ENCODE measurements at places on chromosomes 6 and 20.

DNA sequence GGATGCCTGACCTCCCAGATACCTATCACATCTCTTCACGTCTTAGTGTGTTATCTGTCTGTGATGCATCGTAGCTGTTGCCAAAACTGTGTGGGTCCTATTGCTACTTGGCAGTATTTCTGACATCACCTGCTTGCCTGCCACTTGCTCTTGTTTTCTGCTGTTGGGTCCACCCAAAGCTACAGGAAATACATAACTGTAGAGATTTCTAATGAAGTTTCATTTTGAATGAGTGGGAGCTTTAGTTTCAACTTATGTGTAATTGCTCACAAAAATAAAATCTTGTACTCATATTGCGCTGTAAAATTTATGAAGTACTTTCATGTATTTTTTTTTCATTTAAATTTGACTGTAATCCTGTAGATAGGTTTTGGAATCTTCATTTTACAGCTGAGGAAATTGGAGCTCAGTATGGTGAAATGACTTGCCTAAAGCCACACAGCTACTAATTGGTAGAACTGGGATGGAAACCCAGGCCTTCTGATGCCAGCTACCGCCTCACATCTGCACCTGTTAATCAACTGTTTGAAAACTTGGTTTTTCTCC is 113.6 kb upstream of the MAN1A1 start:
- DNase-seq = no peak

DNA sequence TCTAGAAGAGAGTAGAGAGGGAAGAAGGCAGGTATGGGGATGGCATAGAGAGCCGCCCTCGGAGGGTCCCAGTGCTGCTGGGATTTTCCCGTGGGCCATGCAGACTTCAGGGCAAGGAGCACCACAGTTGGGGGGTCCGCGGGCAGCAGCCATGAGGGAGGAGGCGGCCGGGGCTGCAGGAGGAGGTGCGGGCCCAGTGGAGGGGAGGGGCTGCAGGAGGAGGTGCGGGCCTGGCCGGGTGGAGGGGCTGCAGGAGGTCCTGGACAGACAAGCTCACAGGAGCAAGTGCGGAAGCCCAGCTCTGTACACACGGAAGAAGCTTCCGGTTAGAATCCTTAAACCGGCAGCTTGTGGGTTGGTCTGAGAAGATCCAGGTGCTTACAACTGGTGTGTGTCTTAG is 34.6 kb upstream of the CHRNA4 start:
- no peak for DNase-seq

DNA sequence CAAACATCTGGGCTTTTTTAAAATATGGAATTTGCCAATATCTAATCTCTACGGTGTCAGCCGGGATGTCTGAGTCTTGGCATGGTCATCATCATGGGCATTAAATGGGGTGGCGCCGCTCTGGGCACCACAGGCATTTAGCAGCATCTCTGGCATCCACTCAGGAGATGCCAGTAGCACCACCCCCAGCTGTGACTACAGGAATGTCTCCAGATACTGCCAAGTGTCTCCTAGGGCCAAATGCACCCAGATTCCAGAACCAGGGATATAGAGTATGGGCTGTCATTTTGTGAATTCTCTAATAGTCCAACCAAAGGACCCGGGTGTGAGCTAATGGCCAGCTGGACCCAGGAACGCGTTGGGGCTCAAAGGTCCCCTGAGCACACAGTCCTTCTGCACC is 361.0 kb downstream of the TAF4 start:
- DNase-seq = no peak

GRCh38 chr6:145115638-145116037 is 619.7 kb downstream of the EPM2A start:
- no peak for DNase-seq

DNA sequence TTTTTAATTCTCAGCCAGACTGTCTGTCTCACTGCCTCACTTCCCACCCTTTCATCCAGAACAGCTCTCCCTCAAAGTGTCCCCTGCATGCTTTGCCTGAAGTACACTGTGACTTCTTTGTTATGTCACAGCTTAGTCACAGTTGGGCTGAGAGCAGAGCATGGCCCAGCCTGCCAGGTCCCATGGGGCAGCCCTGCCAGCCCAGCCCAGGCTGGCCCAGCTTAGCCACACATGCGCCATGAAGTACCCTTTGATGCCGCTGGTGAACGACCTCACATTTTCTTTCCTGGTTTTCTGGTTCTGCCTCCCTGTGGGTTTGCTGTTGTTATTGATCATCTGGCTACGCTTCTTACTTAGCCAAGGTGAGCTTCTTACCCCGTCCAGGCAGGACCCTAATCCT is at the start of gene ADIG:
TSS of gene ADIG (plus strand) at position 185 of the 400 bp plus-strand sequence. CDS start at position 239, 54 bp downstream.
- DNase-seq = no peak

DNA sequence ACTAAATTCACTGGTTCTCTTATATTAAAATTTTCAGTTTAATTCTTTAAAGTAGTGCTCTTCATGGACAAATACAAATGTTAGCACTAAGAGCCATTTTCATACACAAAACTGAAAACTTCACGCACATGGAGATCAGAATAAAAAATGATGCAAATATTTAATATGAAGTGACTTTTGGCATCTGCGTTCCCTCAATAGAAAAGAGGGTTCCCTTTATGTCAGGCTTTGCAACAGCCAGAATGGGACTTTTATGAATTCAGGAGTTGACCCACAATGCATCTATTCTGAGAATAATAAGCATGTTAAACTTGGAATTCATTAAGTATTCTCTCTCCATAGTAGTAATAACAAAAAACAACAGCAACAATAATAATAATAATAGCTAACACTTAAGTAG is 125.8 kb downstream of the INSM1 start:
- DNase-seq = no peak

DNA sequence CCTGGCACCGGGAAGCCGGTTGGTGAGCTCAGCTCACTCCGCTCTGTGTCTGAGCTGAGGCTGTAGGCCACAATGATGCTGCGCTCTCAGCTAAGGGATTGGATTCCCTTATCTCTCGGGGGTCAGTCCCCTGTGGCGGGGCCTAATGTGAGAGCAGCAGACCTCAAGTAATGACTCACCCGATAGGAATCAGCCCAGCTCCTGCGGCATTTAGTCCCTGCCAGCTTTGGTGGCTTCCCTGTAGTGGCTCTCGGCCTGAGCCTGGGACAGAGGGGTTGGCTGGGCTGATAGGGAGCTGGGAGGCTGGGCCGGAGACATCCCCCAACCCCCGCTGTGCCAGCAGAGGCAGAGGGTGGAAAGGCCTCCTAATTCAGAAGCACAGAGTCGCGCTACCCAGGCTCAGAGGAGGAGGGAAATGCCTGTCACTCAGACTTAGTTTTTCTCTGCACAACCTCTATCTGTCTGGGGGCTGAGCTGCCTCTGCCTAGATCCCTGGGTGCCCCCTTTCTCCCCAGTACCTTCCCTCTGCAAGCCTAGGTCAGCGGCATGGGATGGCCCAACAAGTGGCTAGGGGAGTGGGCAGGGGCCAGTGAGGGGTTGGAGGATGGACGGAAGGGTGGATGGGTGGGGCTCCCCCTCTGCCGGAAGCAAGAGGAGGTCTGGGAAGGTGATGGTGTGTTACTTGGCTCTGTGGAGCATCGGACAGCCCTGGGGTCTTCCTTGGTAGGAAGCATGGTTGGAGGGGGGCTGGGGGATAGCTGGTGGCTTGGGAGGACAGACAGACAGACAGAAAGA is 92.2 kb downstream of the CDH22 start:
- DNase-seq = no peak

DNA sequence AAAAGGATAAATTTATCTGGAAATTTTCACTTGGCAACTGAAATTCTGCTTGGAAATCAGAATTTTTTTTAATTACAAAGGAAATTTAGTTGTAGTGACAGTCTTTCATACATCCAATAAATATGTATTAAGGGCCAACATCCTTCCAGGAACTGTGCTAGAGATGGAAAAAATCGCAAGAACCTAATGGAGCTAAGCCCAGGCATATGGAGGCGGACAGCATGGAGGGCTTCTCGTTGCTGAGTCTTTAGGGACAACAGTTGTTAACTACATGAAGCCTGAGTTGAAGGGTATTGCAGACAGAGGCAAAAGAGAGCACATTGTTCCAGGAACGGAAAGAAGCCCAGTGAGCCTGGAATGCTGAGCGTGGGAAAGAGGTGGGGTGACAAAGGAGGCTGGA is 208.9 kb downstream of the IBTK start:
- no peak for DNase-seq

DNA sequence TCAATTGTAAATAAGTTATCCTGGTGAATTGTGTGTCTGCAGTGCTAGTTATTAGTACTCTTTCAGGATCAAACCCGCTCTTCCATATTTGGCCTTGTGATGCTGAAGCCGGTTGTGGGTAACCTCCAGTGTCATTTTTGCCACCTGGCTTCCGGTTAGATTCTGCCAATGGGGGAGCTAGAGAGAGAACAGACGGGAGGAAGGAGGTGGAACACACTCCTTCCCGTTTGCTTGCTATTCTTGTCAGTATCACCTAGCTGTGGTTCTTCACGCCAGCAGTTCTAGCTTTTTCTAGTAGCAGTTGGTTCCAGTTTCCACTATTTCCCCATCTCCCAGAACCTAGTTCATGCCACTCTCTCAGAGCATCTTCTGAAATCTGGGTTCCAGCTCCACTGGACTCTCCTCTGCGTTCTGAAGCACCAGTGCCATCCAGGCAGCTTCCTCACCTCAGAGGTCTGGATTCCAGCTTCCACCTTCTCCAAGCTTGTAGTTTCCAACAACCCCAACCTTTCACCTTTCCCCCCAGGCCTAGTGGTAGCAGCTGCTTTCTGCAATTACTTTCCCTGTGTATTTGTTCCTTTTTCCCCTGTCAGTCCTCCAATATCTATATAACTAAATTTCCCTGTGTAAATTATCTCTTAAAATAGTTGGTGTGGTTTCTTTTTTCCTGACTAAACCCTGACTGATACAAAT is 46.9 kb upstream of the LOC128125822 start:
- DNase-seq = no peak

DNA sequence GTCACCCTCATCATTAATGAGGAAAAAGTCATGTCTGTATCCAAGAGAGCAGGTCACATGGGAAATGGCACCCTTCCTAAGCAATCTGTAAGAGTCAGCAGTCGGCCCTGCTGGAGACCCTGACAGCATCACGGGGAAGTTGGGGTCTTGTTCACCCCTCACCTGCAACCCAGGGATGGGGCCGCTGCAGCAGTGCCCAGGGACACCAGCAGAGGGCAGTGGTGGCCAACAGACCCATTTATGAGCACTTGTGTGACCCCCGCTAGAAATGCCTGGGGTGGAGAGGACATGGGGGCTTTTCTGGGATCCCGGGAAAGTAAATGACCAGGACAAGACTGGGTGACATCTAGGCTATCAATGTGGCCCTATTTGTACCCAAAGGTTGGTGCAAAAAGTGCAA is 35.9 kb downstream of the ANKRD60 start:
- no peak for DNase-seq

DNA sequence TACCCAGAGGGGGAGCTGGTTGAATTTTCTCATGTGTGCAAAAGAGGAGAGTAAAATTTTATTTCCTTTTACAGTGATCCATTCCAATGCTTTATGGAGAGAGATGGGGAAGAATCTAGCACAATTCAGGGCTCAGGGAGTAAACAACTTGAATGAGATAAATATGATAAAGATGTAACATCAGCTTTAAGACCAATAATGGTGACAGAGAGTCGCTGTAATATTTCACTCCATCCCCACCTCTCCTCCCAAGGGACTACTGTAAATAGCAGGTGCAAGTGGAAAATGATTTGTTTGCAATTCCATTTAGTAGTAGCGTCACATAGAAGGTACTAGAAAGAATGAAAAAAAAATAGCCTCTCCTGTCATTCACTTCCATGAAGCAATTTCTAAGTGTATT is 4.8 kb downstream of the CRISP3 start:
- DNase-seq = no peak

DNA sequence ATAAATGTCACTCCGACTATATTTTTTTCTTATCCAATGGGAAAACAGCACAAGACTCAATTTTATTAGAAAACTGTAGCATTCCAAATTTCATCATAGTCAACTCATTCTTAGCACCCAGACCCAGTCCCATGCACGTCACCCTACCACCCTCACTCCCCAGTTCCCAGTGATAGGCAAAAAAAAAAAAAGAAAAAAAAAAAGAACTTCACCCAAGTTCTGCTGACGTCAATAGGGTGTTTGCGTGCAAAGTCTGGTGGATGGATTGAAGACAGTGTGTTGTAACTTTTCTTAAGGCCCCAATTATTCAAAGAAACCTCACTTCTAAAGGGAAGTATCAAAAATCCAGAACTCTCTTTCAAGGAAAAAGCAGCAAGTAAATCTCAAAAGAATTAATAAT is 213.9 kb upstream of the PRDM1 start:
- no peak for DNase-seq

GRCh38 chr20:63273635-63274380 is 1.2 kb downstream of the ARFGAP1 start:
- DNase-seq = no peak

GRCh38 chr20:36086767-36087166 is 67.8 kb upstream of the EPB41L1 start:
- DNase-seq = no peak

GRCh38 chr6:131223416-131223815 is 88.1 kb downstream of the AKAP7 start:
- DNase-seq = no peak

DNA sequence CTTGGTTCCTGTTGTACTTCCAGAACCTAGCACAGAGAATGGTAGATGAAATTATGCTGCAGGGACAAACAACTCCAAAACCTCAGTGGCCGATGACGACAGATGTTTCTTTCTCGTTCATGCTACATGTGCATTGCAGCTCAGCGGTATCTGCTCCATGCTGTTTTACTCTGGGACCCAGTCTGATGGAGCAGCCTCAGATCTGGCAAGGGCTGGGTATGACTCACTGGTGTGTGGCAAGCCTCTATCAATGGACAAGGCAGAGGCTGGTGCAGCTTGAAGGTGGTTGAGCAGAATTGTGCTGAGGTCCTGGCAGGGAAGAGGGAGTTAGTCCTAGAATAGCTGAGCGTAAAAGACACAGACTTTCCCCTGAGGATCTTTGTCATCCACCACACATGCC is 10.3 kb upstream of the BLCAP start:
- no peak for DNase-seq

GRCh38 chr6:100300221-100300736 is 164.4 kb downstream of the SIM1 start:
- no peak for DNase-seq

GRCh38 chr6:37056439-37057127 is 51.1 kb downstream of the FGD2 start:
- DNase-seq = no peak

DNA sequence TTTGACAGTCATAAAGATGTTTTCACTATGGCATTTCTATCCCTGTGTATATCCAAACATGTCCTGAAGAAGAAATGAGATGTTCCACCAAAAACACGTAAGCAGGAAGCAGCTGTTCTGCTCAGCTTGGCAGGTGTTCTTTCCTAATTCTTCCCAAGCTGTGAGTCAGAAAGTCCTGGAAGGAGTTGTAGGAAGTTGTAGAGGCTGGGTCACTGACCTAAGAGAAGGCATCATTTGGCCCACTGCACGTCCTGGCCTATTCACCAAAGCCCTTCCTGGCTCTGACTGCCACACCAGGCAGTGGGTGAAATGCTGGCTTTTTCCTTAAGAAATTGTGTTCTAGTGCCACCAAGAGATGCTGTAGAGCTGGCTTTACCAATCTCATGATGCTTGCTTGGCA is 40.3 kb downstream of the STX11 start:
- DNase-seq = no peak

Data from activated naive CD8-positive, alpha-beta T cell treated with anti-CD3 and anti-CD28 coated beads, Interleukin-2, amount 50 U/mL, for 16 hours (primary cell).